ENCODE measurements at places on chromosomes 12 and 14. TPM values are rescaled to one million over a fixed set of nuclear protein-coding genes. Genes with fewer than 3 reads are reported as not detected.

The NXPH4 gene
- not detected for total RNA-seq

The TMEM132D gene
- not detected for total RNA-seq

- no peaks in the 10 kb centered on the region for H3K36me3 ChIP-seq
- no peaks in the 10 kb centered on the region for H3K27me3 ChIP-seq
- H3K4me1 ChIP-seq: peaks cover 42% of the 10 kb centered on the region
- DNase-seq: no peak
Observed at GRCh38 chr14:68250927-68251768, 431.6 kb downstream of the RAD51B start.

GRCh38 chr12:66808606-66809005 lies 129.7 kb upstream of the GRIP1 start:
- H3K27me3 ChIP-seq: no peaks in the 10 kb centered on the region
- DNase-seq: no peak
- peaks cover 4% of the 10 kb centered on the region for H3K4me1 ChIP-seq
- no peak overlapping the region for H3K27ac ChIP-seq
- no peak overlapping the region for H3K4me3 ChIP-seq

All from T-helper 17 cell (primary cell).